HS-5 (cell line): ENCODE measurements at places on chromosomes 3 and 15.

GRCh38 chr15:89809787-89810148 lies 4.9 kb downstream of the ANPEP start:
- no peak for DNase-seq

- DNase-seq: no peak
Measured at GRCh38 chr3:139128803-139129202, 84.1 kb upstream of the PRR23C start.

DNA sequence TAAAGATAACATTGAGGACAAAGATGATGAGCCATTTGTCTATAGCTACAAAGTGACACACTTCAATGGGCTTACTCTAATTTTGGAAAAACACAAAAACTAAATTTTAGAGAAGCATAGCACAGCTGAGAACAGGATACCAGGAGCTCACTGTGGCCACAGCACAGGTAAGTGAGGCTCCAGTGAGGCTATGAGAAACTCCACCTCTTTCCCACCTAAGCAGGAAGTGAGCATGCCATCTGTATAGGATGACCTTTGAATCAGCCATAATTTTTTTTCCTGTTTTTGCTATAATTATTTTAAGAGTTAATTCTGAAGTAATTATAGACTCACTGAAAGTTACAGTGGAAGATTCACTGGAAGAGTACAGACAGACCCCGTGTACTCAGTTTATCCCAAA lies 82.1 kb upstream of the DCLK3 start:
- DNase-seq: no peak

DNA sequence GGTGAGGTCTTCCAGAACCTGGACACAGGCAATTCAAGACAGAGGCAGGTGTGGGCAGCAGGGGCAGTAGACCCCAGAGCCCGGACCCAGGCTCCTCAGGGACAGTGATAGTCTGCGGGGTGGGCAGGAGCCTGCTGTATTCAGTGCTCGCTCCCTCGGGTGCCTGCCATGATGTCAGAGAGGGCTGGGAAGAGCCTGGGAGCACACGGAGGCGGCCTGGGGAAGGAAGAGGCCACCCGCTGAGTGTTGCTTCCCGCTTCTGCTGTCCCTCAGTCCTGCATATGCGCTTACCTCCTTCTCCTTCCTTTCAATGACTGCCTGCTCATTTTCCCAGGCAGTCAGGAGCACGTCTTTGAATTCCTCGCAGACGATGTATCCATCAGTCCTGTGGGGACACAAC lies 22.8 kb downstream of the TMEM43 start:
- no peak for DNase-seq

GRCh38 chr3:171187706-171188290 lies 161.3 kb upstream of the SLC2A2 start:
- DNase-seq: no peak

DNA sequence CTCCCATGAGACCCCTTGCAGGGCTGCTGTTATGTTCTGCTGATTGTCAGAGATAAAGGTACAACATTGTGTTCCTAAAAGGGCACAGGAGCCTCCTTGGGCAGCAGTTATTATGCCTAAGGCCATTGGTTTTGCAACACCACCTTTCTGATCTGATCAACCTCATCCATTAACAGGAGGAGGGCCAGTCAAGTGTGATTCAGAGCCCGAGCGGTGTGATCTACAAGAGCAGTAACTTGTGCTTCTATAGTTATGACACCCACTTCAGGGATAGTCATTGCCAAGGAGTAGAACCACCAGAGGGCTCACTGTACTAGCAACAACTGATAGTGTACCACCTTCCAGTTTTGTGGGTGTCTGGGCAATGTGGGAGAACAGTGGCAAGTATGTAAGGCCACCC lies 1457.9 kb upstream of the CADM2 start:
- no peak for DNase-seq

GRCh38 chr3:55902221-55902900 lies 415.3 kb upstream of the WNT5A start:
- no peak for DNase-seq

- DNase-seq: no peak
Measured at GRCh38 chr3:107837895-107838612, 252.8 kb downstream of the CD47 start.

DNA sequence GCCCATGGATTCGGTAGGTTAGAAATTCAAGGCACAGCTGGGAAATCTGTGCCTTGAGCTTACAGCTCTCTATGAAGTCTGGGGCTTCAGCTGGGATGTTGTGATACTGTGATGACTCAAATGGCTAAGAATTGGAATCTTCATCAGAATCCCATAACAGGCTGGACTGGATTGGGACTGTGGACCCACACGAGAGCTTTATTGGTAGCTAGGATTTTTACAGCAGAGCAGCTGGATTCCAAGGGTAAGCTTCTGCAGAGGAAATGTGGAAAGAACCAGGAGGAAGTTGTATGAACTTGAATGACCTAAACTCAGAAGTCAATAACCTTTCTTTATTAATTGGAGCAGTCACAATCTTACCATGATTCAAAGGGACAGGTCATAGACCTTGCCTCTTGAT lies 1187.1 kb downstream of the ROBO1 start:
- DNase-seq: no peak

DNA sequence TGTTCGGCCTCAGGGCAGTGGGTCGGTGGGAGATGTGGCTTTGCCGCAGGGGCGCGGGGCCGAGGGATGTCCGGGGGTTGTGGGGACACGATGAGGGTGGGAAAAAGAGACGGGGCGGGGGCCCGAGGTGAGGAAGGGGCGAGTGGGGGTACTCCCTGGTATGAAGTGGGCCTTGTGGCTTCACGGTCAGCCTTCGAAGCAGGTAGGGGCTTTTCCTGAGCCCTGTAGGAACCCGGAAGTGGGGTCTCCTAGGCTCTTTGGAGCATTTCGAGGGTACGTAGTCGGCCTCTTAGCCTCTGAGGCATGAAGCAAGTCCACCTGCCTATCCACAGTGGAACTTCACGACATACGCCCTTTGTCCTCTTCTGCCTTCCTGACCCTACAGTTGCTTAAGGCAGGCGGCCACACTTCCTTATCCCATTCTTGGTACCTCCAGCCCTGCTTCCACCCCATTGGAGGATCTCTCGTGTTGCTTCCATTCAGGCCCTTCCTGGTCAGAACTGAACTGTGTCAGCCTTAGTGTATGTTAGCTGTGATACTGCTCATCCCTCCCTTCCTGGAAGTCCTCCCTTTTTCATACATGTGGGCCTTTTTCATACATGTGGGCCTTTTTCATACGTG lies 389 bp downstream of the ARPC4 start:
- no peak for DNase-seq

DNA sequence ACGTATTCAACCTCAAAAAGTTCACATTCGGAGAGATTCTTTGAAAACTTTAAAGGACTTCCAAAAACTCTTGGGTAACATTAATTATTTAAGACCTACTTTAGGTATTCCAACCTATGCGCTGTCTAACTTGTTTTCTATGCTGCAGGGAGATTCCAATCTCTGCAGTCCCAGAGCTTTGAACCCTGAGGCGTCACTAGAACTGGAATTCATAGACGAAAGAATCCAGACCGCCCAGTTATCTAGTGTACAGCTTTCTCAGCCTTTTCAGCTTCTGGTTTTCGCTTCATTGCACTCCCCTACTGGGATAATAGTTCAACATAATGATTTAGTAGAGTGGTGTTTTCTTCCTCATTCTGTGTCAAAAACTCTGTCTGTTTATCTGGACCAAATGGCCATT lies 711.3 kb downstream of the ROBO1 start:
- no peak for DNase-seq

- no peak for DNase-seq
Measured at GRCh38 chr3:170634663-170635384, 48.9 kb upstream of the SLC7A14 start.

DNA sequence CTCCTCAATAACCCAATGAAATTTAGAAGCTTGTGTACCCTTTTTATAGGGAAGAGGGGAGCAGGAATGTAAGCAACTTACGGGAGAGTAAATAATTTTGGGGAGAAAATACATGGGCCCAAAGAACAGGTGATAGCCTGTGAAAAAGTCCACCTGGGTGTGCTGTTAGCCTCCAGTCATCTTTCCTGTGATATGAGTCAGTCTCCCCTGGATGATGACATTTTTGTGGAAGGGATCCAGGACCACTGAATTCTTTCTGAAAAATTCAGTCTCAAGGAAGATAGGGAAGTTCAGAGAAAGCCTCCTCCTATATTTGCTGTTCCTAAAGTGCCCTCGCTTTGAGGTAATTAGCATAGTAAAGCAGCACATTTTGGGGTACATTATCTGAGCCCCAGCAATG lies 149.8 kb downstream of the SQOR start:
- DNase-seq: no peak

- DNase-seq: no peak
Measured at GRCh38 chr3:16148783-16149182, 25.7 kb upstream of the GALNT15 start.

DNA sequence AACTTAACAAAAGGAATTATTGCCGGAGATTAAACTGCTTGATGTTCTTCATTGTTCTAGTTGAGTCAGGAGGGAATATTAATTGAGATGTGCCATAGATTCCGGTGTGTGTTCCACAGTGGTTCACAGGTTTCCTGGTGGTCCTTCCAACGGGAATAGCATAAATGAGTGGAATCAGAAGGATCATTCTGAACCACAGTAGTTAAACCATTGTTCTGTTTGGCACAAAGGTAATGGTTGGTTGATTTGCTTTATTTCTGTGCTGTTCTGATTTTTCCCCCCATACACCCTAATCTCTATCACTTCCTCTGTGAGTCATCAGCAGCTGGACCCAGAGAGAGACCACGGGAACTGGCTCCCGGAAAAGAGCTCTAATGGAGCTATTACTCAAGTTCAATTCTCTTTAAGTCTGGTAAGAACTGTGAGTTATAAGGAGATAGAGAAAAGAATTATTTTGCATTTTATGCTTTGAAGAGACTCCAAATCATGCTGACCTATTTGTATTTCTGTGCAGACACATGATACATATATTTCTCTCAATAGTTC lies 627.2 kb downstream of the ZIC1 start:
- no peak for DNase-seq

DNA sequence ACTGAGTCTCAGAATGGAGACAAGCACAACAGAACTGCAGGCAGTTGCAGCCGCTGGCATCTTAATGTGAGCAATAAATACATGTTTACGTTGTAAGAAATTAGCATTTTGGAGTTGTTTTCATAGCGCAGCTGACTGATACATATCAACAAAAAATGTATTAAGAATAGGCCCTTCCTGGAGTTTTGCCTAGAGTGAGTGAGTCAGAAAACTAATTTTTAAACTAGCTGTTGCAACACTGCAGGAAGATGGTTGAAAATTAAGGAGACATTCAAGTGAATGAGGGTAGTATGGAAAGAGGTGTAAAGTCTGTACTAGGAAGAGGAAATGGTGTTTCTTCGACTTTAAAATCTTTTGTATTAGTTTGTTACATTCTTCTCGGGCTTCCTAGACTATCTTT lies 39.6 kb upstream of the TIMP4 start:
- DNase-seq: no peak

DNA sequence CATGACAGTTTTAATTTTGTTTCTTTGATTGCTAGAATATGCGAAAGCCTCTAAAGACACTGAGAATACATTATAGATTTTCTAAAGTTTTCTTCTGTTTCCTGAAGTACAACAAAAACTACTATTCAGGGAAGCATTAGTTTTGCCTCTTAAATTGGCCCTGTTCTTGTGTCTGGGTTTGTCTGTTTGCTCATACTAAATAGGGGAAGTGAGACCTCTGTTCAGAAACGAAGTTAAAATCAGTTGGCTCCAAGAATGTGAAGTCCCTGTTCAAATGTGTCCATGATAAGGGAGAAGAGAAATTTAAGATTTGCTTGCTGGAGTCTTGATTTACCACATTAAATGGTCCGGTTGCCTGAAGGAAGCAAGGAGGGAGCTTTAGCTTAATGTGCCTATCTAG lies 327.3 kb upstream of the GBE1 start:
- no peak for DNase-seq

DNA sequence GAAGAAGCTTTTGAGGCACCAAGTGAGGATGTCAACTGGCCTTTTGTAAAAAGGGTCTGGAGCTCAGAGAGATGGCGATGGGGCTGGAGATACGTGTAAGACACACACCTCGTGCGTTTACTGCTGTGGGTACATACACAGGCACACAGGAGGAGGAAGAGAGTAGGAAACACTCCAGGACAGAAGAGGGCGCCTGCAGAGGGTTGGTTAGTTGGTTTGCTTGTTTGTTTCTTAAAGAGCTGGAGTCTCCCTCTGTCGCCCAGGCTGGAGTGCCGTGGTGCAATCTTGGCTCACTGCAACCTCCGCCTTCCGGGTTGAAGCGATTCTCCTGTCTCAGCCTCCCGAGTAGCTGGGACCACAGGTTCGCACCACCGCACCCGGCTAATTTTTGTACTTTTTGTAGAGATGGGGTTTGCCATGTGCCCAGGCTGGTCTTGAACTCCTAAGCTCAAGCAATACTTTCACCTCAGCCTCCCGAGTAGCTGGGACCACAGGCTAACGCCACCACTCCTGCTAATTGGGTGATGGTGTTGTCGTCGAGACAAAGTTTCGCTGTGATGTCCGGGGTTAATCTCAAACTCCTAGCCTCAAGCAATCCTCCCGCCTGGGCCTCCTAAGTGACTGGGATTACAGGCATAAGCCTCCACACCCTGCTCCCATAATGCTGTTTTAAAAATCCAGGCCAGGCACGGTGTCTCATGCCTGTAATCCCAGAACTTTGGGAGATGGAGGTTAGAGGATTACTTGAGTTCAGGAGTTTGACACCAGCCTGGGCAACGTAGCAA lies 1.3 kb upstream of the PRR20G start:
- no peak for DNase-seq

- no peak for DNase-seq
Measured at GRCh38 chr3:31382856-31383255, 149.9 kb upstream of the STT3B start.

- DNase-seq: no peak
Measured at GRCh38 chr3:187736418-187736871, 8.8 kb downstream of the BCL6 start.

DNA sequence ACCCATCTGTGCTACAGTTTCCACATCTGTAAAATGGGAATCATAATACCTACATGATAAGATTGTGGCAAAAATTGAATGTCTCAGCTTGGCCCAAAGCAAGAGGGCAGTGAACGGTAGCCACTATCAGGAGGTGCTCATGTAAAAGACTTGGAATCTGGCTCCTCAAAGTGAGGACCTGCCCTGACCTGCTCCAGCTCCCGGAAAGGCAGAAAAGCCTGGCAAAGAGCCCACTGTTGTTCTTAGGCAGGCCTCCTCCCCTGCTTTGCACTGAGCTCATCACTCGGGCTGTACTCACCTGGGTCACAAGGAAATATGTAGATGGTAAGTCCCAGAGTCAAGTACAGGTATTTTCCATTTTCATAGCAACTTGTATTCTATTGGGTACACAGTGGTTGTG lies 250.7 kb upstream of the TBL1XR1 start:
- DNase-seq: no peak

- DNase-seq: no peak
Measured at GRCh38 chr15:83714939-83715628, 61.2 kb downstream of the ADAMTSL3 start.
